ENCODE measurements at places on chromosomes 7 and 10.

- DNase-seq = no peak
Measured at GRCh38 chr10:13823709-13824405, 237.1 kb downstream of the PRPF18 start.

- DNase-seq = no peak
Measured at GRCh38 chr7:937856-938484, 16.5 kb downstream of the ADAP1 start.

DNA sequence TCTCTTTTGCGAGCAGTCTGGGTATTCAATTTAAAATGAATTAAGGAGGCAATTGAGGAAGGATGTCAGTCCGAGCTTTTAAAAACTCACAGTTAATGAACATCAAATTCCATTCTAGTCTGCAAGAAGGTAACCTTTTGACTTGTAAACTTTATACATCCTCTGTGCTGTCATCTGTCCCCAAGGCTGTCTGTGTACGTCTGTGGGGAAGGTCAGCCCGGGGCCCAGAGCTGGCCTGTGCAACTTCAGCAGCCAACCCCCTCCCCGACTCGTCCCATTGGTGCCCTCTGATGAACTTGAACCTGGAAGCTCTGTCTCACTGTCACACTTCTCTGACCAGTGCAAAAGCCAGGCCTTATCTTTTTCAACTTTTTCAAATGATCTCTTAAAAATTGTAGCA, 80.3 kb downstream of the CCDC3 start:
- no peak for DNase-seq

GRCh38 chr7:44062903-44063295, 2.5 kb downstream of the PGAM2 start:
- DNase-seq = no peak

GRCh38 chr7:120030876-120031275, 242.1 kb upstream of the KCND2 start:
- no peak for DNase-seq

DNA sequence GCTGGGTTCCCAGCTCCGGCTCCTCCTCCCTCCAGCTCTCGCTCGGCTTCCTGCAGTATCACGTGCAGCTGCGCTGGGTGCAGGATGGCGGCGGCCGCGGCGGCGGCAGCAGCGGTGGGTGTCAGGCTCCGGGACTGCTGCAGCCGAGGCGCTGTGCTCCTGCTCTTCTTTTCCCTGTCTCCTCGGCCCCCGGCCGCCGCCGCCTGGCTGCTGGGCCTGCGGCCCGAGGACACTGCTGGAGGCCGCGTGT, at the start of gene CNNM1:
TSS of gene CNNM1 (plus strand) at position 53 of the 250 bp plus-strand sequence. CDS start at position 85, 32 bp downstream.
- DNase-seq = no peak

DNA sequence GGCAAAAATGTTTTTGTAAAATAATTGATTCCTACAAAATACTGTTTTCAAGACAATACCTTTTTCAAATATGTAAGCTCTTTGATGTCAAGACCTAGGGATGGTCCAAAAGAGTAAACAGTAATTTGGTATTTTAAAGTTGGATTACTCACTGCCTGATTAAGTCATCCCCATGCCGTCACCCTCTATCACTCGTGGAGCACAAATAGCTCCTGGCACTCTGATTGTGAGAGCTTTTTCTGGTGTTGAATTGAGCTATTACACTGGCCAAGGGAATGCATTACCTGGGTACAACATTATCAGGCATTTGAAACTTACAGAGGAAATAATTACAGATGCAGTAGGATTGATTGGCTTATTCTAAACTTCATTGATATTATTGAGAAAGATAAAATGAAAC, 231.9 kb upstream of the GRM3 start:
- DNase-seq = no peak

GRCh38 chr10:112584276-112584675, 137.3 kb downstream of the VTI1A start:
- no peak for DNase-seq

DNA sequence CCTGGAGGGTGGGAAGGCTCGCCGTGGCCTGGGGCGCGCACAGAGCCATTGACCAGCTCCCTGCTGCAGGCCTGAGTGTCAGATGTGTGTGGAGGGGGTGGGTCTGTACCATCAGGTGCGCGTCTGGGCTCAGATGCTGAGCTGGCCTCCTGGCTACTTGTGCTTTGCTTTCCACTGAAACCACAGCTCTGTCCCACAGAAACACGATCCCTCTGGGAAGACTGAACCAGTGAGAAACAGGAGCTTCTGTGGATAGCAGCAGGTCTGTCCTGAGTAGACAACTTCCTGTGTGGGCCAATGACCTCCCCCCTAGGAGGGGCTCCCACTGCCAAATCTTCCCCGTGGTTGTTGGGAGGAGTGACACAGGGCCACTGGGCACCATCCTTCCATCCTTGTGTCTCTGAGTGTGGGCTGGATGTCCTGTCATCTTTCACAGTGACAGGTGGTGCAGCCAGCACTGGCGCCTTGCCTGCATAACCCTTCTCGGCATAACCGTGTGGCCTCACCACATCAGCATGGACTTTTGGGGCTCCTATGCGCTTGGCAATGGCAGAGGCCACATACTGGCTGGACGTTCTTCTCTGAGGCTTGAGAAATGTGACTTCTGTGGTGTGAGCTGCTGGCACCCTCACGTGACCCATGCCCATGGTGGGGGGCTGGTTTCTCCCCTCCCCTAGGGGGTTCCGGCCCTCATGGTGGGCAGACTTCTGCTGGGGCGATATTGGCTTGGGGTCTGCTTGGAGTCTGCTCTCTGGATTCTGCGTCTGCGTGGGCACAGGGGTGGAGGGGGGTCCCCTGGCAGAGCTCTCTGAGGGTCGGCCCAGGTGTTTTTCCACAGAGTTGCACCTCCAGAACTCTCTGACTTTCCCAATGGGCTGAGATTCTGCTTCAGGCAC, 245.5 kb upstream of the GRB10 start:
- DNase-seq = no peak

DNA sequence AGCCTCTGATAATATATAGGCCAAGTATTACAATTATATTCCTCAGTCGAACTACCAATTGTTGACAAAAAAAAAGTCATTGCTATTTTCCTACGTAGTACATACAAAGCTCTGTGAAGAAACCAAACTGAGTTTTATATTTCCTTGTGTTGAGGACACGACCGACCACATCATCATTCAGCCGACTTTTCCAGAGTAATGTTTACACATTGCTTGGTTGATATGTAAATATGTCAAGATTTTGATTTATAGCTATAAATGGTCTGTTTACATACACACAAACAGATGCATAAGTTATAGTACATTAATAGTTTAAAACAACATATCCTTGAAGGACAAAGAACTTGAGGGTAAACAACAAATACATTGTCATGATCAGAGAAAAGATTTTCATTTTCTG, 121.5 kb downstream of the CRPPA start:
- no peak for DNase-seq

DNA sequence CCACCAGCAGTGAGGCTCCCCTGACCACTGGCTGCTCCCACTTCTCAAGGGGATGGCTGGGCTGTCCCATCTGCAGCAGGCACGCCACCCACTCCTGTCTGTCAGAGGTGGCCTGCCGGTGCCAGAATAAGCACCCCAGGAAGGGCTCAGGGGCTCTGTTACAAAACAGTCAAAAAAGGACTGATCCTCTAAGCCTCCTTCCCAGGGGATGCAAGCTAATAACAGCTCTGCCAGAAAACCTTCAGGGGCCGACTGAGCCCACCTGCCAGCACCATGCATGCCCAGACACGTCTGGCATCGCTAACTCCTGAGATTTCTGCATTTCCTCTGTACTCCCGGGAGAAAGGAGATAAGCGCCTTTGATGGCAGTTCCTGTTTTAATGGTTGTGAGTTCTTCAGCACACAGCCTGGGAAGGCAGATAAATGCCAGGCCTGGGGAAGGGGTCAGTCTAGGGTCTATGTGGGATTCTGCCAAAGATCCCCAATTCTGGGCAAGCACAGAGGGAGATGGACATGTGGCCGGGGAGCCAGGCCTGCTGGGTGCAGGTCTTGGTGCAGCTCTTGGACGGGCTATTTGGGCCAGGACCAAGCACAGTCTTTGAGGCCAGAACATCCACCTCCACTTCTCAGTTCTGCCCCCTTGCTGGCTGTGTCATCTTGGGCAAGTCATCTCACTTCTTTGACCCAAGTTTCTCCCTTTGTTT, 128.4 kb downstream of the ARHGAP22 start:
- DNase-seq = no peak

GRCh38 chr10:102919246-102919959, 1.3 kb downstream of the CNNM2 start:
- no peak for DNase-seq

GRCh38 chr7:19916046-19916445, 142.6 kb upstream of the TMEM196 start:
- DNase-seq = no peak

GRCh38 chr7:36984710-36985312, 260.5 kb upstream of the AOAH start:
- no peak for DNase-seq

DNA sequence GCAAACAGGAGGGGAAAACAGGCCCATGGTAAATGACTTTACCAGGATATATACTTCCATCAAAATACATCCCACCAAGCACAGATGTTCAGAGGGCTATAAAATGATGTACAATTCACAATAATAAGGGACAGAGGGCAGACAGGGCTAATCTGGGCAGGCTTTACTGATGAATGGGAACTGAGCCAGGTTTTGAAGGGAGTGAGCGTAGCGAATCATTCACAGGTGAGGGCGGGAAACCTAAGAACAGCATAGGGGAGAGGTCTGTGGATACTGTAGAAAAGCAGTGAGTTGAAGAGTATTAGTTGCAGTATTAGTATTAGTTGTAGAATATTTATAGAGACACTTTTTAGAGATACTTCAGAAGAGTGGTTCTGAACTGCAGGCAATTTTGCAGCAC, 180.8 kb downstream of the JAZF1 start:
- DNase-seq = no peak

GRCh38 chr7:10930551-10930950, 43.1 kb upstream of the PHF14 start:
- DNase-seq = no peak

DNA sequence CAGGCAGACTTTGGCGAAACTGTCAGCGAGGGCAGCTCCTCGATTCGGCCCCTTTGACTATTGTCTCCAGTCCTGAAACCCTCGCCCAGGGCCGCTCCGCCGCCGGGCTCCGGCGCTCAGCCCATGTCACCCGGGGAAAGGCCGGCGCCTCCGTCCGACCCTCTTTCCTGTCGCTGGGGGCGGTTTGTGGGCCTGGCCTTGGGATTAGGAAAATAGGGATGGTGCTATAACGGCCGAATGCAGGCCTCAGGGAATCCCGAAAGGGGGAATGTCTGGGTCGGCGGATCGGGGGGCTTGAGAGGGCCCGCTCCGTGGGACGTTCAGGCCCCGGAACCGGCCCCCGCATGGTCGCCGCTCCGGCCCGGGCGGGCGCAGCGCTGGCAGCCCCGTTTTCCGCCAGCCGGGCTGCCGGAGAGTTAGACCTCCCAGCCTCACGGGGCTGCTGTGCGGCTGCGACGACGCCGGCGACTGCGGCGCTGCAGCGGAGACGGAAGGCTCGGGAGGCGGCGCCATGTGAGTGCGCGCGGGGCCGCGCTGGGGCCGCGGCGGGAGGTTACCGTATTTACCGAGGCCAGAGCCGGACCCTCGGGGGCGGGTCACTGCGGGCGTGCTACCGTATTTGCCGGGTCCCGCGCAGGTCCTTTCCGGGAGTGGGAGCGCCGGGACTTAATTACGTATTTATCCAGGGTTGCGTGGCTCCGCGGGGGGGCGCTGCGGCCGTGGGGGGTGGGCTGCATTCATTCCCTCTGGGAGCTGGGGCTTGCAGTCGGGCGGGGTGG, 25.9 kb downstream of the ZNF775 start:
- peak; percentile 73 for DNase-seq

DNA sequence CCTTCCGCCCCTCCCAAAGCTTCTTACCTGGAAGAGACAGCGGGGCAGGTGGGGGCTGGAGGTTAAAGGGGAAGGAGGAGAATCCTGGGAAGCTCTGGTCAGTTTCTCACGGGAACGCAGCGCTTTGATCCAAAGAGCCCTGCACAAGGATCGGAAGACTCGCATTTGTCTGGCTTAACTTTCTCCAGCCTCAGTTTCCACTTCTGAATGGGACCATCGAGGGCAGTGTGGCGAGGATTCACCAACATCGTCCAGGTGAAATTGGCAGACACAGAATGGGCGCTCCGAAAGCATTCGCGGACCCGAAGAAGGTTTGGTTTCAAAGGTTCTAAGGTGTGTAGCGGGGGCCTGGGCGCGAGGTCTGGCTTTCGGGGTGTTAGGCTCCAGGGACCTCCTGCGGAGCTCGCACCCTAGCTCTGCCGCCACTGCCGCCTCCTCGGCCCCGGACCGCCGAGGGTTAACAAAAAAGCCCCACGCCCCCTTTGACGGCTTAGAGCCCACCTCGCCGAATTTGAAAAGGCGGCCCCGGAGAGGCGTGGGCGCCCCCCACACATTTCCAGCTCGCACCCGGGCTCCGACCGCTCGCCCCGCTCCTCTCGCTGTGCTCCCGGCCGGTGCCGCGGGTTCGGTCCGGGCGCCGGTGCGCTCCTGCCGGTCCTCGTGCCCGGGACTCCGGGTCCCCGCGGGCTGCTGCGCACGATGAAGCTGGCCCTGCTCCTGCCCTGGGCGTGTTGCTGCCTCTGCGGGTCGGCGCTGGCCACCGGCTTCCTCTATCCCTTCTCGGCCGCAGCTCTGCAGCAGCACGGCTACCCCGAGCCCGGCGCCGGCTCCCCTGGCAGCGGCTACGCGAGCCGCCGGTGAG, at the start of gene COL26A1:
TSS of gene COL26A1 (plus strand) at position 542 of the 862 bp plus-strand sequence. CDS start at position 700, 158 bp downstream.
- no peak for DNase-seq

GRCh38 chr7:45660201-45660900, 86.2 kb downstream of the ADCY1 start:
- no peak for DNase-seq

GRCh38 chr7:31373337-31374289, 33.1 kb upstream of the NEUROD6 start:
- no peak for DNase-seq

GRCh38 chr7:102872460-102872859, 40.3 kb upstream of the LRRC17 start:
- no peak for DNase-seq

- DNase-seq = no peak
Measured at GRCh38 chr7:103073989-103074518, 542 bp downstream of the FBXL13 start.

DNA sequence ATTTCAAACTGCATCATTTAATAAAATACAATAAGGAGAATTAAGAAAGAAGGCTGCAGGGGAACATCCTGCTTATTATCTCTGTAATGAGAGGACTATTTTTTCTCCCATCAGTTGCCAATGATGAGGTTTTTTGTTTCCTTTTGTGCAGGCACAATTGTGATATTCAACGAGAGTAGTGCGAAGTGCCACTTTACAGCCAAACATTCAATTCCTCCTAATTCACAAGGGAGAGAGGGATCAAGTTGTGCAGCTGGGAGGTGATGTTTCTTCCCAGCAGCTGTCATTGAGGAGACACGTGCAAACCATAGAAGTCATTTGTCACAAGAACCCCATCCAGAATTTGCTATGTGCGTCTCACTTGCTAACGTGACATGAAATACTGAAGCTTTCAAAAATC, 81.6 kb upstream of the ICA1 start:
- no peak for DNase-seq
